ENCODE measurements at places on chromosomes 7 and 10. TPM values are rescaled to one million over a fixed set of nuclear protein-coding genes. Genes with fewer than 3 reads are reported as not detected.
A peak's percentile ranks its signal among the peaks of the same experiment; 100 is the strongest.

DNA sequence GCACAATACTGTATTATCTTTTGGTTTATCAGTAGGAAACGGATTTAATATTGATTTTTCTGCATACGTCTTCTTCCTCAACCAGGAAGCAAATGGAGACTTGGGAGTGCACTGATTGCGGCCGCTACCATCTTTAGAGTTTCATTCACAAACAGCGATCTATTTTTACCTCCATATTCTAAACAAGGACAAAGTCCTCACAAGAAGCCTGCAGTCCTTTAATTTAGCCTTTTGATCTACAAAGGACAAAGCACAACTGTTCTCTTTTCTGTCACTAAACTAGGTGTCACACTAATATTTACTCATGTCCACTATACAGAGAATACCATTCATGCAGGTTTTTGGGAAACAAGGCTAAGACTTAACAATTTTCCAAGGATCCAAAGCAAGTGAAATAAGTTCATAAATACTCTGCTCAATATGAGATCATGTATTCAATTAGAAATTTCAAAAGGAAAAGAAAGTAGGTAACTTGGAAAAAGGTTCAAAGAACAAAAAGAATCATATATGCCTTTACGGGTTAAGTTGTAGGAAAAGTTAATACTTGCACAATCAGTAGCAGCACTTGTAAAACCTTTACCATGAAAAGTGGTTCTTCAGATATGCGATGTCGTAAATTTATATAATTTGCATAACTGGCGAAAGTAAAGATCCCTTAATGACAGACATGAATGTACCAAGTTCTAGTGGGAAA lies 92.1 kb downstream of the UPF2 start:
- H3K36me3 ChIP-seq, result peaks cover 25% of the 10 kb centered on the region
- H3K4me3 ChIP-seq, result no peak overlapping the region
- no peak overlapping the region for H3K27ac ChIP-seq
- H3K4me1 ChIP-seq, result no peaks in the 10 kb centered on the region
- H3K27me3 ChIP-seq, result no peaks in the 10 kb centered on the region

DNA sequence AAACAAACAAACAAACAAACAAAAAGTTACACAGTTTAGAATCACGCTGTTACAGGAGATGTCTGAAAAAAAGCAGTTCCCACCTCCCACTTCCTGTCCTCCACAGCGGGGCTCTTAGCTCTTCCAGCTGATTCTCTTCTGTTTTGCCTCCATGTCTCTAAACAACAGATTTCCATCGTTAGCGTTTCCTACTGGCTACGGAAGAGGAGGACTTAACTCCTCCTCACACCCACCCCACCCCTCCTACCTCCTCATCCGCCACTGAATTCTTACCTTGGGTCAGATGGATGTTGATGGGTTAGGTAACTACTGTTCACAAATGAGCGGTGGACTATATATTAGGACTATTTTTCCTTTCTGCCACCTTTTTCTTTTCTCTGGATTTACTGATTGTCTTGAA lies 36.8 kb upstream of the NUB1 start:
- H3K27me3 ChIP-seq, result peaks cover 42% of the 10 kb centered on the region
- peak overlapping the region; percentile 48 for H3K4me3 ChIP-seq
- H3K36me3 ChIP-seq, result no peaks in the 10 kb centered on the region
- DNase-seq, result no peak
- H3K27ac ChIP-seq, result no peak overlapping the region

The NIPSNAP2 gene
- 52.8 TPM for total RNA-seq

The SPAM1 gene
- not detected for total RNA-seq

The MRLN gene
- not detected for total RNA-seq

Data from osteocyte (in vitro differentiated cells).